ENCODE measurements at places on chromosomes 7 and 10.

- DNase-seq, result no peak
Measured at GRCh38 chr7:8236780-8237407, 25.1 kb downstream of the ICA1 start.

GRCh38 chr7:29483219-29484104 lies 80.2 kb upstream of the PRR15 start:
- no peak for DNase-seq

- DNase-seq, result no peak
Measured at GRCh38 chr10:122096705-122097104, 107.7 kb downstream of the TACC2 start.

DNA sequence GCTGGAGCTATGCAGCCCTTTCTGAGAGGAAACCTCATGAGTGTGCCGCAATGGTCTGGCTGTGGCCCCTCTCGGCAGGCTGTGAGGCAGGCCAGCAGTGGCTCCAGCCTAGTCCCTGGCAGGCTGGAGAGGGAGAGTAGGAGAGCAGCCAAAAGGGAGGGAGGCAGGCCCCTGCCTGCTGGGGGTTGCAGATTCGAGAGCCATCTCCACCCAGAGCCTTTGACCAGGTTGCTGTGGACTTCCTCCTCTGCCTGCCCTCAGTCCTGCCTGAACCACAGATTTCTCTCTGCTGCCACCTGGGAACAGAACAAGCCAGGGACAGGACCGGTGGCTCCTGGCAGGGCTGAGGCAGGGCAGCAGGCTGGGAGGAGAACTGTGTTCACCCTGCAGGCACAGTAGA lies 13.9 kb downstream of the PAX2 start:
- no peak for DNase-seq

DNA sequence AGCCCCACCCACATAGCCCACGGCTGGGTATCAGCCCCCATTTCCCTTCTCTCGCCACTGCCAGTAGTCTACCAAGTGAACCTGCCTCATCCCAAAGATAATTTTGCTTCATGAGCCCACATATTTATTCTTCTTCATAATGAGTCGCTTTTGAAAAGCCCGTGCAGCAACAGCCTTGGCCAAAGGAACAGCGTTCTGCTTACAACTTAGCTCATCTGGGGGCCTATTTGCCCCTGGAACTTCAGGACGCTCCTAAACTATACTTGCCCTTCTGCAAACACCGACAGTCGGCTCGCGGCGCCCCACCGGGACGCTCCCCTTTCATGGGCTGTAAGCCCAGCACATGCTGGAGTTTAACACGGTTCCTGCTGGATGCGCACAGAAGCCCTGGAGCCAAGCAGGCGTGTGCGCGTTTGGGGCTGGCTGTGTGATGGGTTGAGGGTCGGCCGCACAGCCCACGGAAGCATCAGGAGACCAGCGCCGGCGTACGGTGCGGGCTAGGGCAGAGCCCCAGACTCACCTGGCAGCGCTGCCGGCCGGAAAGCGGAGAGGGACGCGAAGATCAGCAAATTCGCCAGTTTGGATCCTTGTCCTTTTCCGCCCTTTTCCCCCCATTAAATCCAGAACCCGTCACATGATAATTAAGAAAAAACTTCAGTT lies 370 bp downstream of the TMEM60 start:
- peak; percentile 20 for DNase-seq

- DNase-seq, result no peak
Measured at GRCh38 chr7:51376420-51377092, 59.9 kb upstream of the COBL start.

DNA sequence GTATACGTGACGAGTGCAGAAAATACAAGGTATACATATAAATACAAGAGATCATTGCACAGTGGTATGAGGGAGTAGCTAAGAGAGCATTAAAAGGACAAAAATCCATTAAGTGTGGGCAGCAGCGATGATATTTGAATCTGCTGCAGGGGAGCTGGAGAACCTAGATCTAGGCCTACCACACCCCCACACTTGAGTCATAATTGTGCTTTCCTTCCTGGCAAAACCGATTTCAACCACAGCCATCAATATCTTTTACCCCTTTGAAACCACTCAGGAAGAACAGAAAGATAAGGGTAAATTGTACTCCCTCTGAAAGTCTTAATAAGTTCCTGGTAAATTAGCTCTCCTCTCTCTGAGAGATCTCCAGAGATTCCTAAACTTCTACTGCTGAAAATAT lies 345.0 kb downstream of the SORCS1 start:
- DNase-seq, result no peak

DNA sequence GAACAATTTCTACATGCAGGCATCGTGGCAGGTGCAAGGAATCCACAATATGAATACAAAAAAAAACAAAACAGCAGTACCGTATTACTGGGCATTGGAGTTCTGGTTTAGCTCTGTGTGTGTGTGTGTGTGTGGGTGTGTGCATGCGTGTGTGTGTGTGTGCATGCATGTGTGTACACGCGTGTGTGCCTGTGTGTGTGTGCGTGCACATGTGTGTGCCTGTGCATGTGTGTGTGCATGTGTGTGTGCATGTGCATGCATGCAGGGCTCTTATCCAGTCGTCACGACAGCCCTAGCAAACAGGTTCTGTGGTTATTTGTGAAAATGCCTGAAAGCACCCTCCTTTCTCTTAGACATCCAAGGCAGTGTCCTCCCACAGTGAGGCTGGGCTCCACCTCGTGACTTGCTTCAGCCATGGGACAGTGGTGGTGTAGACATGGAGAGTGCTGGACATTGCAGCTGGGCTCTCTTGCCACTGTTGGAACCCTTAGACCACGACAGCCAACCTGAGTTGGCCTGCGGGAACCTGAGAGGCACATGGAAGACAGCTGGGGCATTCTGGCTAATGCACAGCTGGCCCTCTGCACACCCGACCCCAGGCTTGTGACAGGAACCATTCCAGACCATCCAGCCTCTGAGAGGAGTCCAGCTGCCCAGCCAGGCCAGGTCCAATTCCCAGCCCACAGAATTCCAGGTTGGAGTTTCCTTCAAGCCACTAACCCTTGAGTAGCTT lies 173.4 kb upstream of the SHH start:
- DNase-seq, result no peak

GRCh38 chr7:36862771-36863261 lies 138.5 kb upstream of the AOAH start:
- DNase-seq, result no peak

DNA sequence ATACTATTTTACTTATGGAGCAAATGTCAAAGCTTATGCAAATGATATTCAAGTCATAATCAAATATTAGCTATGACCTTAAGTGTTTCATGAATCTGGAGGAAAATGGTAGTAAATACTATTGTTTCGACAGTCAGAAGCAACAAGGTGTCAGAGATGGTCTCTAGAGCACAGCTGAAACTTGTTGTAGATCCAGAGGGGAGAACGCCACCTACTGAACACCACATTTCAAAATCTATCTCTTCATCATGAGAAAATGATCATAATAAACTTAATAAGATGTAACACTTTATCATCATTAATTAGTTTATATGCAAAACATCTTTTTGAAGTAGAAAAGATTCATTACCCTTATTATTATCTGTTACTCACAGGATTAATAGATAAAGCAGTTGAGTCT lies 418.7 kb downstream of the GATA3 start:
- peak; percentile 10 for DNase-seq

DNA sequence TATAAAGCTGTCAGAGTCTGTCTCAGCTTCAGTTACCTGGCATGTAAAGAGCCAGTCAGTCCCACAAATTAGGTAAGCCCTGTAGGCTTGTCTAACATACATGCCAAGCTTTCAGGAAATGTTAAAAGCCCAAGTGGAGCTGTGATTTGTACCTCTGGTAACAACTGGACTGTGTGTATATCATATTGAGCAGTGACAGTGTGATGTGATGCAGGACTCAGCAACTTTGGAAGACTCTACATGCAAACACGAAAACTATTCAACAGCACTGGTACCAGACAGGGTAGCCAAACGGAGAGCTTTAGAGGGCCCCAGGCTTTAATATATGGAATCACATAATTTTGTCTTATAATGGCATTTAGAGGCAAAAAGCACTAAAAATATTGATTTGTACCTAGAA lies 587.9 kb downstream of the PHTF2 start:
- DNase-seq, result no peak

DNA sequence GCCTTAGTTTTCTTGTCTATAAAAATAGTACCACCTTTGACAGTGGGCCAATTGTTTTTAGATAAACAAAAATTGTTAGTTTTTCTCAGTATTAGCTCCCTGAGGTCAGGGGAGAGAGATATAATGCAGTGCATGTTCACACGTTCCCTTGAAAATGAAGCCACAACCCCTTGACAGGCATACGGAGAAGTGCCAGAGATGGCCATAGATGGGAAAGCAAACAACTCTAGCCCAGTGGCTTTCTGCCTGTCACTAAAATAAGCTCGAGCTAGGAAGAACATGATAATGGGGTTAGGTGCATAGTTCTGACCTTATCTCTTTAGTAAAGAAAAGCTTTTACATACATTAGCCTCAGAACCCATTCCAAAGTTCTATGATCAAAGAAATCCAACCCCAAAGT lies 124.9 kb downstream of the CHRM2 start:
- DNase-seq, result no peak

GRCh38 chr10:60453036-60453435 lies 63.4 kb upstream of the ANK3 start:
- DNase-seq, result no peak

- DNase-seq, result no peak
Measured at GRCh38 chr7:15864626-15864991, 178.1 kb upstream of the MEOX2 start.

GRCh38 chr10:90865401-90865800 lies 6.4 kb upstream of the RPP30 start:
- no peak for DNase-seq

DNA sequence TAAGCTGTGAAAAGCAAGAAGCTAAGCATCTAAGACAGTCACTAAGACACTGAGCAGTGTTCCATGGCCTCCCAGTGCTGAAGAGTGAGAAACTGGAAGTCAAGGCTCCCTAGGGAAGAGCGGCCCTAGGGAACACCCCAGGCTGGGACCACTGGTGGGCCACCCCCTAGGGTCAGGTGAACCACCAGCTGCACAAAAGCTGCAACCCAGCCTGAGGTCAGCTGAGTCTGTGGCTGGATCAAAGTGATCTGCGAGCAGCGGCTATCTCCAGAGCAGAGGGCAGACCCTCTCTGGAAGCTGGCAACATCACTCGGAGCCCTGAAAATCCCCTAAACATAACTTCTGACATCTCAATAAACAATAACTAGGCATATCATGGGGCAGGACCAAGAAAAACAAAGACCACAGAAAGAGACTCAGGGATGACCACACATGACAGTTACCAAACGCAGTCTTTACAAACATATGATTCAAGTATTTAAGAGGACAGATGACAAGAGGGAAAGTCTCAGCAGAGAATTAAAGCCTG lies 125.8 kb downstream of the DLG5 start:
- no peak for DNase-seq

- DNase-seq, result no peak
Measured at GRCh38 chr10:70271996-70272924, 11.5 kb downstream of the NPFFR1 start.

DNA sequence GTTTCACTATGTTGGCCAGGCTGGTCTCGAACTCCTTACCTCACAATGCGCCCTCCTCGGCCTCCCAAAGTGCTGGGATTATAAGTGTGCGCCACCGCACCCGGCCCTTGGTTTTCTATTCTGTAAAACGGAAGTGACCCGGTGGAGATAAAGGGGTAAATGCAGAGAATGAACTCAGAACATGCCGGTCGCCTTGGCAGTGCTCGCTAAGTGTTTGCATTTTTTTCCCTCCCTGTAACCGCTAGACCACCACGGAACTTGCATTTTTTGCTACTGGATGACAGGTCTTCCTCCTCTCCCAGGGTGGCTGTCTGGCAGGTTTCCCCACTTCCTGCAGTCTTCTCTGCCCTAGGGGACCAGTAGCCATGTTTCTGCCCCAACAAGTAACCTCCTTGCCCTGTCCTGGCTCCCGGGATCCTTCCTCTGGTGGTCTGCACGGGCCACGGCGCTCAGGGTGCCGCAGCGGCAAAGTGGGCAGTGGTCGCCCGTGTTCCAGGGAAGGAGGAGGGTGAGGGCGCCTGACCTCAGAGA lies 18.8 kb upstream of the GNA12 start:
- DNase-seq, result no peak

- DNase-seq, result no peak
Measured at GRCh38 chr7:2724453-2725177, 36.6 kb downstream of the AMZ1 start.

- peak; percentile 17 for DNase-seq
Measured at GRCh38 chr7:87599336-87599735, 1.3 kb downstream of the ABCB1 start.

GRCh38 chr10:12919574-12919973 lies 81.9 kb downstream of the CCDC3 start:
- no peak for DNase-seq

DNA sequence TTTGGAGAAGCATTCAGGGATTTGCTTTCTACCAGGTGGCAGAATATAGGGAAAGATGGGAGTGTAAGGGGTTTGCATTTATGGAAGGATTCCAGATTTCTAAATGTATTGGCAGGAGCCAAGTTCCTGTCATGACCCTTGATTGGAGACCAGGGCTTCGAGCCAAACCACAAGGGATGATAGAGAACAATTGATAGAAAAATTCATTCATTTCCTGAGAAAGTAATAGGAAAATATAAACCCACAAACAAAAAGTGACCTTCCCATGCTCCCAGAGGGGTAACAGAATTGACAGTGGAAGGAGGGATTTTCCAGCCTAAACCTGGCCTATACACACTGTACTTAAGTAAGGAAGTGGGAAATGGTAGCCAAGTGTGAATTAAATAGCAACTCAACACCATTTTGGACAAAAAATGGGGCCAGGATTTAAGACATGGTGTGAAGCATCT lies 22.4 kb upstream of the IFIT2 start:
- DNase-seq, result no peak
